Stimulated activated naive CD8-positive, alpha-beta T cell treated with anti-CD3 and anti-CD28 coated beads, Interleukin-15, Interleukin-2, amounts not matched to agents 100 U/mL and 50 U/mL, for 24 hours (primary cell): ENCODE measurements at places on chromosomes 2 and 18.
A peak's percentile ranks its signal among the peaks of the same experiment; 100 is the strongest.

DNA sequence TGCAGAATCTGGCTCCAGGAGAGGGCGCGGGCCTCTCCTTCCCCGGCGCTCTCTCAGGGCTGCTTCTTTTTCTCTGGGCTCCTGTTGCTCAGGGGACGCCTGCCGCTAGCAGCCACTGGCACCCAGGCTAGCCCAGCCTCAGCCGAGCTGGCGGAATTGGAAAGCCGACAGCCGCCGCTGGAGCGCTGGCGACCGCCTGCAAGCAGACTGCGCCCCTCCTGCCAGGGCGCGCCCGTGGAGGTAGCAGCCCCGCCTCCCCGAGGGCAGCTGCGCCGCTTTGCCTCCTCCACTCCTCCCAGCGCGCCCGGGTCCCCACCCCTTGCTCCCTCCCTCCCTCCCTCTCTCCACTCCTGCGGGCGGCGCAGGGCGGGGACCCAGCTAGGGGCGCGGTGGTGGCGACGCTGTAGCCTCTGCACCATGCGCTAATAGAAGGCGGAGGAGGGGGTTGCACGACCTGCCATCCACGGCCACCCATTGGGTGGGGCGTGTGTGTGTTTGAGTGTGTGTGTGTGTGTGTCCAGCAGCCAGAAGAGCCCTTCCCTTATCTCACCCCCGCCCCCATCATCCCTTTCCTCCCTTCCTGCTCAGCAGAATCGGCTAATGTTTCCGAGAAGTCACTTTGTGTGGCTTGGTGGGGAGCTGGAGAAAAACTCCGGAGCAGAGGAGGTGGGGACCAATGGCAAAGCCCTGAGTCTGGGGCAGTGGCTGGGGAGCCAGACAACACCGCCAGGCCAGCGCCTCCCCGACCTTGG is at the start of gene SCN9A:
SCN9A (minus strand) TSS at position 209 of the 752 bp plus-strand sequence. CDS start 64,188 bp downstream, outside the sequence.
- DNase-seq: peak; percentile 35

DNA sequence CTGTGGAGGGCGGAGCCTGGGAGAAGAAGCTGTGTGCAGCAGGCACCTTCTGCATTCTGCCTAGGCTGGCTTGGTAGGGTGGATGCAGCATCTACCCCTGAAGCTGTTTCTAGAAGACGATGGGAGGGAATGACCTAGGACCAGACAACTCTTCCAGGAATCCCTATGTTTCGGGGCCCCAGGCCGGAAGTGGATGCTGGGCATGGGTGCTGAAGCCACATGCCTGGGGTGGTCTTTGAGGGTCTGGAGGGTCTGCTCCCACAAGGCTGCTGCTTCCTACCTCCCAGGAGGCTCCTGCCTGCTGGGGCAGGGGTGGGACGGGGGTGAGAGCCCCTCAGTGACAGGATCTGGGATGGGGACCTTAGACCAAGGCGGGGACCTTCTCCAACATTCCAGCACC is 61.0 kb downstream of the CIB4 start:
- DNase-seq: no peak

DNA sequence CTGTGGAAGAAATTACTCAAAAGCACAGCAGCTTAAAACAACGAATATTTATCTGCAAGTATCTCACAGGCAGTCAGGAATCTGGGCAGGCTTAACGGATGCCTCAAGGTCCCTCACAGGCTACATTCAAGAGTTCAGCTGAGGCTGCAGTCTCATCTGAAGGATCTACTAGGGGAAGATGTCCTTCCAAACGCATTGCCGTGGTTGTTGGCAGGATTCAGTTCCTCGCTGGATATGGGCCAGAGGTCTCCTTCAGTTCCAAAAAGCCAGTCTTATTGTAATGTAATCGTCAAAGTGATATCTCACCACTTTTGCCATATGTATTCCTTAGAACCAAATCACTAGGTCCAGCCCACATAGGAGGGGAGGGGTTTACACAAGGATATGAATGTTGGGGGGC is 98.2 kb upstream of the EPAS1 start:
- DNase-seq: no peak

GRCh38 chr2:238123218-238123971 is 15.1 kb upstream of the KLHL30 start:
- no peak for DNase-seq

GRCh38 chr2:46013726-46014125 is 283.5 kb upstream of the EPAS1 start:
- no peak for DNase-seq

- no peak for DNase-seq
Observed at GRCh38 chr2:70354264-70354949, 52.5 kb upstream of the FAM136A start.

DNA sequence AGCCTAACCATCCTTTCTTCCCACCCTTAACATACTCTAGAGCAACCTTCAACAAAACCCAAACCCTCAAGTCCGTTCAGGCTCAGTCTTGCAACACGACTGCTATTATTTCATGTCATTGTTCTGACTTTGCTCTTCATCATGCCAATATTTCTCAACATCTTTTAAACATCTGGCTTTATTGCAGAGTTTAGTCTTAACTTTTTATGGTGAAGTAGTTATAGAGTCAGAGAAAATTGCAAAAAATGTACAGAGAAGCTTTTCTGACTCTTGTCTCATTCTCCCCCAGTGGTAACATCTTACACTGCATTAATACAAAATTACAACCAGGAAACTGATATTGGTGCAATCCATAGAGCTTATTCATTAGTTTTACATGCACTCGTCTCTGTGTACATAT is 3.9 kb downstream of the MARCO start:
- DNase-seq: no peak

- no peak for DNase-seq
Observed at GRCh38 chr2:119289642-119290041, 66.0 kb downstream of the STEAP3 start.

DNA sequence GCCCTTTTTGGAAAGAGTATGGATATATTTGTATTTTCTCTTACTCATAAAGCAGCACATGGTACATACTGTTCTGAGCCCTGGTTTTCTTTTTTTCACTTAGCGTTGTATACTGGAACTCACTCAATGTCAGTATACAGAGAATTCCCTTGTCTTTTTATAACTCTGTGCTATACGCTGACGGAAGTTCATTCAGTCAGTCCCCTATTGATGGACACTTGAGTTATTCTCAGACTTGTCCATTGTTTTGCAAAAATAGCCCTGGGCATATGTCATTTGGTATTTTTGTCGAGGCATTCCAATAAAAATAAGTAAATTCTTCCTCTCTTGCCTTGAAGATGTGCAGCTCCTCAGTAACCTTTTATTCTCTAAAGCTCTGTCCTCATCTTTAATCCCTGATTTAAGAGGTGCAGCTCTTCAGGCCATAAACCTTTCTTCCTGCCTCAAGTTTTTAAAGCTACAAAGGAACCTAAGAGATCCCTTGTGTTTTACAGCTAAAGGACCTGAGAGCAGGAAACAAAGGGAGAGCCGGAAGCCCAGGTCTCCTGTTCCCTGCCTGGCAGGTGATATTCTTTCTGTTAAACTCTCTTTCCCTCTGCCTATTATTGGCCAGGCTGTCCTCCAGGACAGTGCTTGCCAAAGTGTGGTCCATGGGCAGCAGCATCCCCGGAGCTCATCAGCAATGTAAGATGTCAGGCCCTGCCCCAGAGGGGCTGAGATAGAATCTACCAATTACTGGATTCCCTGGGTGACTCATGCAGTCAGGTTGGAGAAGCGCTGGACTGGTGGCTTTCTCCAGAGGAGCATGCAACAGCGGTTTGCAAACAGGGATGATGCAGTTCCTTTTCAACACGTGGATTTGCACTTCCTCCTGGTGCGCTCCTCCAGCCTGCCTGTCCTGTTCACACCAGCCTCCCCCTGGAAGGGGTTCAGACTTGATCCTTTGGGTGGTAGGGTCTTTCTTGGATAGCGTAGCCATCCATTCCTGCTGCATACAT is 158.0 kb downstream of the NEDD4L start:
- no peak for DNase-seq

GRCh38 chr2:183185534-183185933 is 61.3 kb downstream of the NUP35 start:
- DNase-seq: no peak

- DNase-seq: peak; percentile 33
Observed at GRCh38 chr2:69770193-69770702, 28.3 kb downstream of the ANXA4 start.

GRCh38 chr2:26721115-26722032 is 28.9 kb downstream of the KCNK3 start:
- no peak for DNase-seq
